ENCODE measurements at places on chromosomes 2 and 18. TPM values are rescaled to one million over a fixed set of nuclear protein-coding genes. Genes with fewer than 3 reads are reported as not detected.

- no peak for DNase-seq
Measured at GRCh38 chr2:64770781-64771334, 117.1 kb upstream of the SERTAD2 start.

GRCh38 chr2:102376052-102376591 is 20.5 kb downstream of the IL18R1 start:
- peak; percentile 48 for DNase-seq

The GAD1 gene
- total RNA-seq, result 13.3 TPM

GRCh38 chr2:160394153-160394552 is 99.5 kb downstream of the RBMS1 start:
- no peak for DNase-seq

The NLRC4 gene
- total RNA-seq, result 0.19 TPM

The DNAH7 gene
- total RNA-seq, result not detected

DNA sequence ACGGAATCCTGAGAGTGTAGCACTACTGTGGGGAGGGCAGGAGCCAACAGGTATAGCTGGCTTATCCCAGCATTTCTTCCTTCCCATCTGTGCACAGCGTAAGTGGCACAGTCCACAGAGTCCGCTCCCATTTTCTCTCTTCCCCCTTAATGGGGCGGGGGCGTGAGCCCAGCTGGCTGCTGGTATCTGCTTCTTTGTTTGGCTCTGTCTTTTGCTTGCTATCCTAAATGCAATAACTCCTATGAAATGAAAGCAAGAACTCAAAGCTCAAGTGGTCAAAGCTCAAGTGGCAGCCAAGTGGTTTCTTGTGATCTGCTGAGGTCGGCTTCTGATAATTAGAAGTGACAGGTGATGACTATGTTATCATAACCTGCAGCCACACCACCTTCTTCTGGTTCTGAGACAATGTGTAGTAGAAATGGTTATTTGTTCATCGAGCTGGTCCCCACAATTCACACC is 192.7 kb downstream of the PLCL1 start:
- DNase-seq, result peak; percentile 50

- DNase-seq, result no peak
Measured at GRCh38 chr2:780002-780401, 102.8 kb upstream of the TMEM18 start.

DNA sequence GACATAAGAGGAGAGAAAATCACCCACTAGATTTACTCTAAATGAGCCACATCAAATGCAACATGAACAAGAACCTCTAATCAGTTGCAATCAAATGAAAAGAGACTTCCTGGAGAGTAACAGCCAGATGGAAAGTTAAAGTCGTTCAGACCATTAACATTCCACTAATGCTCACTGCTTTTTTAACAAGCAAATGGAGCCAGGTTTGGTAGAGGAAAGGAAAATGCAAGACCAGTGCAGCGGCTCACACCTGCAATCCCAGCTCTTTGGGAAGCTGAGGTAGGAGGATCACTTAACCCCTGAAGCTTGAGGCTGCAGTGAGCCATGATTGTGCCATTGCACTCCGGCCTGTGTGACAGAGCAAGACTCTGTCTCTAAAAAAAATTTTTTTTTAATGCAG is 48.5 kb downstream of the CACNB4 start:
- DNase-seq, result no peak

GRCh38 chr2:205675861-205676516 is 6.3 kb upstream of the NRP2 start:
- peak; percentile 72 for DNase-seq

DNA sequence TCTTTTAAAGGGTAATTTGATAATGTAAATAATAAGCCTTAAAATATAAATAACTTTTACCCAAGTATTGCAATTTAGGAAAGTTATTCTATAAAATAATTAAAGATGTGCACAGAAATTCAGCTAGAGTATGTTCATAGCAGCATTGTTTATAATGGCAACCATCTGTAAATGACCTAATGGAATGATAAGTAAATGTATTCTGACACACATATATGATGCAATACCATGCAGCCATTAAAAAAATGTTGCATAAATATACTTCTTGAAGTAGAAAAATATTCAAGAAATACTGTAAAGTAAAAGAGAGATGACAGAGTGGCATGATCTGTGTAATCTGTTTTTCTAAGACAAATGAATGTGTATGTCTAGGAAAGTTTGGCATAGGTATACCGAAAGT is 545.7 kb downstream of the ZEB2 start:
- DNase-seq, result no peak

GRCh38 chr18:63953811-63954210 is 4.7 kb downstream of the HMSD start:
- no peak for DNase-seq

DNA sequence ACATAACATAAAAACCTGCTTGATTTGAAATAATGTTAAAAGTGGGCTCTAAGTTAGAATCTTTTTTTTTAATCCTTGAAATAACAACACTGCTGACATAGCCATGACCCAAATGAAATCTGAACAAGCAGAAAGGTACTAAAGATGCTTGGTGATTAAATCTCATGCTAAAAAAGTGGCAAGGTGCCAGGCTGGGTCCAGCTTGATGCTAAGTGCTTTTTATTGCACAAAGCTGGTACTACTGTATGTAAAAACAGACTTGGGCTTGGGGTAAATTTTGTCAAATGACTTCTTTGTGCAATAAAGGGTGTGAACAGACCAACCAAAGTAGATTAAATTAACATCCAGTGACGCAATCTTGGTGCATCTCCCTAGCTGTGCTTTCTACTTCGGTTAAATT is 13.4 kb downstream of the BCL11A start:
- no peak for DNase-seq

The INPP5D gene
- 43.6 TPM for total RNA-seq

GRCh38 chr18:59484561-59485328 is 125.7 kb upstream of the LMAN1 start:
- DNase-seq, result no peak

DNA sequence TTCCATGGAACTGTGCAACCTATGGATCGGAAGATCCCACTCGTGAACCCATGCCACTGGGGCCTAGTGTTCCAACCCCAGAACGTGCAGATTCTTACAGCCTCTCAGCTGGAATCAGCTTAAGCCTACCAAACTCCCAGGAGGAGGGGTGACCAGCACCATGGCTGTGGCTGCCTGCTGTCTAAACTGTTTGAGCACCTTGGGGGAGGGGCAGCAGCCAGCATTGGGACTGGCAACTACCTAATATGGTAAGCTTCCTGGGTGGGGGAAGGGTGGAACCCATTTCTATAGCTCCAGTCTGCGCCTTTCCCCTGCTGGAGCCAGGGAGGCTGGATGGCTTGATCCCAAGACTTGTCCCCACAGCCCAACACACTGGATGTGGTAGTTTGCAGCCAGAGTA is 10.7 kb upstream of the POLE4 start:
- no peak for DNase-seq

- no peak for DNase-seq
Measured at GRCh38 chr2:42587526-42588117, 19.2 kb downstream of the MTA3 start.

The SDC1 gene
- 0.63 TPM for total RNA-seq

GRCh38 chr2:239865059-239865639 is 160.0 kb downstream of the NDUFA10 start:
- peak; percentile 46 for DNase-seq

The CHRNA1 gene
- total RNA-seq, result not detected

DNA sequence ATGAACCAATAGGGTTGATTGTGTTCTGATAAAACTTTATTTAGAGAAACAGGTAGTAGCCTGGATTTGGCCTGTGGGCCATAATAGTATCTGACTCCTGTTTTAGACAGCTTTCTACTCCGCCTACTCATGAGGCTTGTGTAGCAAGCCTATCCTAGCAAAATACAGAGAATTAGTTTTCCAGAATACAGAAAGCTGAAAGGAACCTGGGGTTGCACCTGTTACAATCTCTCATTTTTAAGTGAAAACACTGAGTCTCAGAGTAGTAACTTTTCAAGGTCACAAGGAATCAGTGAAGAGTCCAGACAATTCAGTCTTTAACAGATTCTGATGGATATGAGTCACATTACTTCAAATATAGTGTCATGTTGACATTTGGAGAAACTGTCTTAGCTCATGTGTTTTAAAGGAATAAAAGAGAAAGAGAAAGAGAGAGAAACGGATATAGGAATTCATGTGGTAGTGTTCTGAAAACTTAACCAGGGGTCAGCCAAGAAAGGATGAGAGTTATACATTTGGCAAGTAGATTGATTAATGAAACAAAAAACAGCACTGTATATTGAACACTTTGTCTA is 17.0 kb downstream of the ARHGAP28 start:
- DNase-seq, result no peak

- no peak for DNase-seq
Measured at GRCh38 chr2:234631646-234632514, 135.0 kb upstream of the ARL4C start.

DNA sequence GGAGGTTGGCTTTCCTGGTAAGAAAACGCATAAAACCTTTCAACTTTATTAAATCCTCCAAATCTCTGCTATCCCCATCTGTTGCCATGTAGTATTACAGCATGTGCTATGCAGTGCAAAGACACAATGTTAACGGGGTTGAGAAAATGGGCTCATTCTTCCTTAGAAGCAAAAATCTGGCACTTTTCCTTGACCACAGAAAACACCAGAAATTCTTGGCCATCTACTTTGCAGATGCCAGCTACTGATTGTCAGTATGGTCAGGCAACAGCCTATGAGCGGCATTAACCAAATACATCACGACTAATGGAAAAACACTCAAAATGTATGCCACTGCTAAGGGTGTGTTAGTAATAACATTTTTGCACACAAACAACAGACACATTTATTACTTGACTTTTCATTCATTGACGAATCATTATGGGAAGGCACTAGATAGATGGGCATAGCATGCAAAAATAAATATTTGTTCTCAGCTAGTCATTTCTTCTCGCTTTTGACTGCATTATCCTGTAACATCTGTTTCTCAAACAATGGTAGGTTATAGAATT is 65.2 kb upstream of the CRIM1 start:
- DNase-seq, result no peak

GRCh38 chr2:217193431-217194340 is 333.8 kb upstream of the TNP1 start:
- no peak for DNase-seq

DNA sequence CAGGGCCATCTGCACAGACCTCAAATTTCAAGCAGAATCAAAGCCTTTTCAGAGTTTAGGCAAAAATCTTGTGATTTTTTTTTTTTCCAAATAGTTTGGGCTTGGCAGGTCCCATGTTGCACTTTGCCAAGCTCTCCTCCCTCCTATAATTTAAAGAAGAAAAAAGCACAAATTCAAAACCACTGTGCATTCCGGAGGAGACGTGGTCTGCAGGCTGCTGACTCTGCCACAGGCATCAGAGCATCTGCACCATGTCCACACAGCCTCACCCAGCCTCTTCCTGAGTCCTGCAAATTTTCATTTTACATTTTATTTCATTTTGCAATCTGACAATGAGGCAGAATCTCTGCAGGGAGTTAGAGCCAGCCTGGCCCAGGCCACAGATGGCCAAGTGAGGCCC is 15.7 kb upstream of the GPC1 start:
- no peak for DNase-seq
